ENCODE measurements at places on chromosomes 1 and 21.

DNA sequence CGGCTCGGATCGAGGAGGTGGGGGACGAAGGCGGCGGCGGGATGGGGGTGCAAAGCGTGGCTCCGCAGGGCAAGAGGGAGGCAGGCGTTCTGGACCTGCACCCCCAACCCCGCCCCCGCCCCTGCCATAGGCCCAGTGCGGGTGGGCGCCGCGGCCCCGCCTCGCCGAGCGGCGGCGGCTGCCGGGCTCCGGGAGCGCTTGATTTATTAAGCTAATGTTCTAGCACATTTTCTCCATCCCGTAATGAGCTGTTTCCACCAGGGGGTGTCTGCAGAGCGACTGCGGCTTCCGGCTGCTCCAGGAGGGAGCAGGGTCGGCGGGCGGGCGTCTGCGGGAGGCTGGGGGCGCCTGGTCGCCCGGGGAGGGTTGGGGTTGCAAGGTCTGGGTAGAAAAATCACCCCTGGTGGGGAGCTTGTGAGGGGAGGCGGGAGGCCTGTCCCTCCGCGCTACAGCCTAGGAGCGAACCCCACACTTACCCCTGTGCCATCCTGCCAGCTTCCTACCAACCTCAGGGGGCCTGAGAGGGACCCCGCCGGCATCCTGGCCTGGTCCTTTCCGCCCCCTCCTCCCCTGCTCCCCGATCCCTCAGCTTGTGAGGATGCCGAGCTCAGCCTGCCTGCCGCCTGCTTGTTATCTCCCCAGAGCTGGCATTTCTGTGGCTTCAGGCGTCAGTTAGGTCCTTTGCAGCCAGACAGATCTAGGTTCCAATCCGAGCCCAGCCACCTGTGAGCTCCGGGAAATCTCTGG lies 48.5 kb upstream of the ACOT11 start:
- no peak for DNase-seq

GRCh38 chr1:178530502-178530901 lies 17.6 kb downstream of the TEX35 start:
- no peak for DNase-seq

- DNase-seq: no peak
Observed at GRCh38 chr1:202709276-202710041, 795 bp downstream of the SYT2 start.

DNA sequence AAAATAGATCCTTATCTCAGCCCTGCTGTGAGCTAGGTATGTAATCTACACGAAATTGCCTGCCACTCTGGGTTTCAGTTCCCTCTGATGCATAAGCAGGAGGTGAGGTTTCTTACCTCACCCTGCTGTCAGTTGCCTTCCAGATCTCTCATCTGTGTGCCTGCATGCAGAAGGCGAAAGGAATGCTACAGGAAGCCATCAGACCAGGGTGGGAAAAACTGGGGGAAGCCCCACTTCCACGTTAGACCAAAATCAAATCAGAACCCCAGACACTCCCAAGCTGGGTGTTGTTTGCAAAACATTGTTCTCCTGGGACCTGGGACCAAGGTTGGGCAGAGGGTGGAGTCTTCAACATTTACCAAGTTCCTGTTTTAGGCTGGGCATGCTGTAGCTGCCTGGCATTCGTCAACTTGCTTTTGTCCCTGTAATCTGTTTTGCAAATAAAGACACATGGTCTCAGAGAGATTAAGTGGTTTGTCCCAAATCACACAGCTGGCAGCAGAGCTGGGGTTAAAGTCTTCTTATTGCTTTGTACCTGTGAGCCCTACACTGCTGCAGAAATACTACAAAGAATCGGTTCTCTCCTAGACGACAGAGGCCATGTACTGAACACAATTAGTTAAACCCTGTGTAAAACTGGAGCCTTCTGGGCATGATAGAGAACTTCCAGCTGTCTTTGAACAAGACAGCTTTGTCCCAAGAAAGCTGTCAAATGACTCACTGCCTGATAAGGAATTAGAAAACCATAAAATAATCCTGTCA lies 389.7 kb upstream of the RUNX1 start:
- DNase-seq: no peak

DNA sequence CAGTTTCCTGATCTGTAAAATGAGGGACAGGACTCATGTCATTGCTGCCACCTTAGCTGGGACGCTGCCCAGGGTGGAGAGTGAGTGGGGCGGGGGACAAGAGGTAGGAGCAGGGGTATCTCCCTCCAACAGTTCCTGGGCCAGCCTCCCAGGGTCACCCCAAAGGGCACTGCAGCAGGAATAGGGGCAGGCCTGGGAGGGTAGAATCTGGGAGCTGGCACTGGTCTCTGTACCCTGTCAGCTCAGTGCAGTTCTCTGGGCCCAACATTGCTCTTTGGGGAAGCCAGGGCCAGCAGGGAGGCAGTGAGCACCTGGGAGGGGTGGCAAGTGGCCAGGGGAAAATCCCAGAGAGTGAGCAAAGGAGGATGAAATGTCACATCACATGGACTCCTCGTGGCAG lies 55.8 kb downstream of the ELK4 start:
- no peak for DNase-seq

DNA sequence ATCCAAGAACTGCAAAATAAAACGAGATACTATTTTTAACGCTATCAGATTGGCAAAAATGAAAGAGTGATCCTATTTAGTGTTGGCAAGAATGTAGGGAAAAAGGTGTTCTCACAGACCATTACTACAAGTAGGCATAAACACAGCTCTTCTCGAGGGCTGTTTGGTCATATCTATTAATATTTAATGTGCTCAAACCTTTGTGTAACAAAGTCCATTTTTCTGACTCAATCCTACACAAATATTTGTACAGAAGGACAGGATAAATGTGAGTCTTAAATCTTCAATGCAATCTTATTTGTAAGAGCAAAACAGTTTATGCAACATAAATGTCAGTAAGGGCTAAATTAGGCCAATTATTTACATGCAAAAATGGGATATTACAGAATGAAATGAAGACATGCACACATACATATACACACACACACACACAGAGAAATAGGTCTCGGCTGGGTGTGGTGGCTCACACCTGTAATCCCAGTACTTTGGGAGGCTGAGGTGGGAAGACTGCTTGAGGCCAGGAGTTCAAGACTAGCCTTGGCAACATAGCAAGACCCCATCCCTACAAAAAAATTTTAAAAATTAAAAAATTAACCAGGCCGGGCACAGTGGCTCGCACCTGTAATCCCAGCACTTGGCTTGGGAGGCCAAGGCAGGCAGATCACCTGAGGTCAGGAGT lies 17.7 kb downstream of the DHCR24 start:
- DNase-seq: no peak

DNA sequence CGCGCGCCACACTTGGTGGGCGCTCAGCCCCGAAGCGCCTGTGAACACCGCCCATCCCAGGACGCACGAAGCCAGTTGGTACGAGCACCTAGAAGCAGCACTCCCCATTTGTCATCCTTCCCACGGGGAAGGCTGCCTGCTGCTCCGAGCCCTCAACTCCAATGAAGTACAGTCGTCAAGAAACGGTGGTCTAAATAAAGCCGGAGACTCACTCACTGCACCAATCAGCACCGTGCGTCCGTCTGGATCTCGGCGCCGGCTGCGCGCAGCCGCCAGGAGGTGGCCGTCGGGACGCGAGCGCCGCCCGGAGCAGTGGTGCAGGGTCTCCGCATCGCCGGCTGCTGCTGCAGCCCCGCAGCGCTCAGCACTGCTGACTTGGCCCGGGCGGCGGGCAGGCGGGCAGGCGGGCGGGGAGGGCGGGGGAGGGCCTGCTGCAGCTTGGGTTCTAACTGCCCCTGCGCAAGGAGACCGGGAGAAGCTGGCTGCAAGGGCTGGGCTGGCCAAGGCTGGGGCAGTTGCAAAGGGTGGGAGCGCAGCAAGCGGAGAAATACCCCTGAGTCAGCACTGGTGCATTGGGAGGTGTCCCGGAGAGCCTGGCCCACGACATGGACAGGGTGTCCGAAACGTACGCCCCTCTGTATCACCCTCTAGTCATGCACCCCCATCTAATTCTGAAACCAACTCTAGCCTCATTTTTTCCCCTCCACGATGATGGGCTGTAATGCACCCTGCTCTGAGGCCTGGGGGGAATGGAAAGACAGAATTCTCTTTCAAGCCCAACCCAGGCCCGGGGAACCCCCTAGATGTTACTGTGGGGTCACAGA lies 35.8 kb upstream of the H6PD start:
- no peak for DNase-seq

- DNase-seq: no peak
Observed at GRCh38 chr1:67723620-67724019, 38.6 kb downstream of the GADD45A start.

DNA sequence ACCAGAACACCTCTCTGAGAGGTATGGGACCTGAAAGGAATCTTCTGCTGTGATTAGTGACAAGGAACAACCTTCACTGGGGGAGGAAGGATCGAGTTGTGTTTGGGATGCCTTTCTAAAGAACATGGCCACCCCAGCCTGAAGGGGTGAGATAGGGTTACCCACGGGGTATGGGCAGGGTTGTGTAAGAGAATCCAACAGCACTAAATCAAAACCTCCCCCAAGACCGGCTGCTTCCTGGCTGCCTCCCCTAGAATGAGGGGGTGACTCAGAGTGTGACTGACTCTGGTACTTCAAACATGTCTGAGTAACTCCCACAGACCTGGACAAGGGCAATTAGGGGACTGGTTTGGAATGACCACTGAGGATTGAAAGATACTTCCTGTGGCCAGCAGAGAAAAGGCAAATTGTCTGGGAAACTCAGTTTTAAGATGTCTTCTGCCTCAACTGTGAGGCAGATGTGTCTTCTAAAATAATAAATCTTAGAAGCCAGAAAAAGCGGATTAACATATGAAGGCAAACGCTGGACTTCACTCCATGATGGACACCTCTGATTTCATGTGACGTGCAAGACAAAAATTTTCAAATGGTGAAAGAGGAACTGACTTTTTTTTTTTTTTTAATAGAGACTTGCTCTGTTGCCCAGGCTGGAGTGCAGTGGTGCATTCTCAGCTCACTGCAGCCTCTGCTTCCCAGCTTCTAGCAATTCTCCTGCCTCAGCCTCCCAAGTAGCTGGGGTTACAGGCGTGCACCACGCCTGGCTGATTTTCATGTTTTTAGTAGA lies 6.7 kb upstream of the PTPN14 start:
- peak; percentile 15 for DNase-seq

GRCh38 chr21:41419921-41420862 lies 5.8 kb upstream of the MX1 start:
- peak; percentile 65 for DNase-seq

DNA sequence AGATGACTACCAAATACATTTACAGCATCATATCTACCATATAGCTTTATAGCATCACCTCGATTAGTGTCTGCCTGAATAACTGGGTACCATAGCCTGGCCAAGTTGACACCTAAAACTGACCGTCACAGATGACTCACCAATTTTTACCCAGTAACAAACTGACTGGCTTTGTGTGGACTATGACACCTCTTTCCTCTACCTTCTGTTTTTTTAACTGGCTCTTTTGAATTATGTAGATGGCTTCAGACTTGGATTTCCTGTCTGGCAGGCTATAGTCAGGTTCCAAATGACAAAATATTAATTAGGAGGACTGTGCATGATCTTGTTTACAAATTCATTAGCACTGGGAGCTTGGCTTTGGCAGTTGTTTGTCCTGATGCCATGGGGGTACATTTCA lies 360.3 kb downstream of the TGFB2 start:
- no peak for DNase-seq

DNA sequence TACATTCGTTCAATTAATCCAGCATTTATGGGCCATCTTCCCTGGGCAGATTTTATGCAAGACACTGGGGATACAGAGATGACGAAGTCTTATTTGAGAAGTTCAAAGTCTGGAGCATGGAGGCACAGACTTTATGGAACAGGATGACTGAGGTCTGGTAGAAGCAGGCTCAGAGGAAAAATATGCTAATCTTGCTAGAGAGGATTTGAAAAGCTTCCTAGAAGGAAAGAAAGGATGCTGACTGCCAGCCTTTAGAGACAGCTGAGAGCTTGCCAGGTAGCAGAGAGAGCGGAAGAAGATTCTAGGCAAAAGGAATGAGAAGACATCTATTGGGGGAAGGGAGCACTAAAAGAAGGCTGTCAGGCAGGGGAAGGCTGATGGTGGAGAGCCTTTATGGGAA lies 75.5 kb upstream of the ATP5PO start:
- DNase-seq: no peak

GRCh38 chr21:41926807-41927171 lies 27.0 kb downstream of the C2CD2 start:
- DNase-seq: no peak

DNA sequence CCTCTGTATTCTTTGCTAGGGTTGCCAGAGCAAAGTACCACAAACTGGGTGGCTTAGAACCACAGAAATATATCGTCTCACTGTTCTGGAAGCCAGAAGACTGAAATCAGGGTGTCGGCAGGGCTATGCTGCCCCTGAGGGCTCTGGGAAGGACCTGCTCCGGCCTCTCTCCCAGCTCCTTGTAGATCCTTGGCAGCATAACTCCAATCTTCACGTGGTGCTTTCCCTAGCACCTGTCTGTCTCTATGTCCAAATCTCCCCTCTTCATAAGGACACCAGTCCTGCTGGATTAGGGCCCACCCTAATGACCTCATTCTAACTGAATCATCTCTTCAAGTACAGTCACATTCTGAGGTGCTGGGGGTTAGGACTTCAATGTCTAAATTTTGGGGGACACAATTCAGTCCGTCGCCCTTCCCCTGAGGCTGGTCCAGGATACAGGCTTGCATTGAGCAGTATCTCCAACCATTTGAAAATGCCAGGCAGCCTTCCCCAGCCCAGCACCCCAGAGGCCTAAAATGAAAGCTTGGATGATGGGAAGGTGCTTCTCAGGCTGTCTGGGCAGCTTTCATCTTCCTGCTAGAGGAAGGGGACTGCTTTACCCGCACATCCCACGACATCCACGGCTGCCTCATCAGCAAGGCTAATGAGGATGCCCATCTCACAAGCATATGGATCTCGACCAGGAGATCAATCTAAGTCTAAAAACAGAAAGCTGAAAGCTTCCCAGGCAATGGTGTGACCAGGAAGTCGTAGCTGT lies 24.7 kb downstream of the TRIM67 start:
- DNase-seq: no peak

GRCh38 chr1:165416876-165417275 lies 28.1 kb downstream of the RXRG start:
- DNase-seq: no peak

GRCh38 chr1:8987881-8988617 lies 38.2 kb downstream of the SLC2A7 start:
- DNase-seq: peak; percentile 19

GRCh38 chr1:154479764-154480421 lies 22.1 kb upstream of the TDRD10 start:
- peak; percentile 26 for DNase-seq

DNA sequence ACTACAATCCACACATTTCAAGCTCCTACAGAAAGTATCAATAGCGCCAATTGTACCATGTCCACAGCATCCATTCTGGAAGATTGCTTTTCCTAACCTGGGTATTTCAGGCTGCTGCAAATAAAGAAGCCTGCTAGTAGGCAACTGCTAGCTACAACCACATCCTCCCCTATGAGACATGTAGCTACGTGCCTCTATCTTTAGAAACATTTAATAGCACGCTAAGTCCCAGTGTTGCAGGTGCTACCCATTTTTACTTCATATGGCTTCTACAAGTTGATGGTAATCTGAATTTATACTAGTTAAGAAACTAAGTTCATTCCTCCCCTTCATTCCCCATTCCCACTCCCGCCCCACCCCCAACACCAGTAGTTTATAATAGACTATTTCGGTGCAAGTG lies 7.4 kb upstream of the AMPD1 start:
- DNase-seq: no peak

GRCh38 chr1:211613108-211613947 lies 34.4 kb upstream of the SLC30A1 start:
- DNase-seq: no peak

GRCh38 chr1:192627901-192628300 lies 8.0 kb upstream of the RGS13 start:
- DNase-seq: no peak

All from SW 1271 (cell line).